ENCODE measurements at places on chromosomes 3 and 15. TPM values are rescaled to one million over a fixed set of nuclear protein-coding genes. Genes with fewer than 3 reads are reported as not detected.

The FBXL22 gene
- 0.59 TPM for total RNA-seq

The ZIC1 gene
- 2.1 TPM for total RNA-seq

The PYGO1 gene
- total RNA-seq = 18.0 TPM

The EOMES gene
- not detected for total RNA-seq

The IL5RA gene
- not detected for total RNA-seq

The ACAN gene
- 12.7 TPM for total RNA-seq

The TXNRD3 gene
- total RNA-seq = 18.1 TPM

The CDHR4 gene
- total RNA-seq = not detected

The GPR171 gene
- not detected for total RNA-seq

The MRPL47 gene
- total RNA-seq = 33.6 TPM

The NEDD4 gene
- total RNA-seq = 43.6 TPM

The PAQR5 gene
- total RNA-seq = 1.1 TPM

The CLEC3B gene
- total RNA-seq = 48.9 TPM

The LRRIQ4 gene
- total RNA-seq = 0.29 TPM

The OR5K2 gene
- total RNA-seq = not detected

The PAK2 gene
- total RNA-seq = 36.6 TPM

The GLDN gene
- total RNA-seq = 0.59 TPM

The ERC2 gene
- total RNA-seq = 0.36 TPM

The PLA2G4D gene
- not detected for total RNA-seq

The CYP8B1 gene
- total RNA-seq = not detected

The TF gene
- 0.88 TPM for total RNA-seq

The CYP11A1 gene
- total RNA-seq = 2.1 TPM

The ALDH1A2 gene
- 1.1 TPM for total RNA-seq

The IQCF5 gene
- total RNA-seq = not detected
